Progenitor cell of endocrine pancreas (in vitro differentiated cells): ENCODE measurements at places on chromosomes 4 and X. TPM values are rescaled to one million over a fixed set of nuclear protein-coding genes. Genes with fewer than 3 reads are reported as not detected.

DNA sequence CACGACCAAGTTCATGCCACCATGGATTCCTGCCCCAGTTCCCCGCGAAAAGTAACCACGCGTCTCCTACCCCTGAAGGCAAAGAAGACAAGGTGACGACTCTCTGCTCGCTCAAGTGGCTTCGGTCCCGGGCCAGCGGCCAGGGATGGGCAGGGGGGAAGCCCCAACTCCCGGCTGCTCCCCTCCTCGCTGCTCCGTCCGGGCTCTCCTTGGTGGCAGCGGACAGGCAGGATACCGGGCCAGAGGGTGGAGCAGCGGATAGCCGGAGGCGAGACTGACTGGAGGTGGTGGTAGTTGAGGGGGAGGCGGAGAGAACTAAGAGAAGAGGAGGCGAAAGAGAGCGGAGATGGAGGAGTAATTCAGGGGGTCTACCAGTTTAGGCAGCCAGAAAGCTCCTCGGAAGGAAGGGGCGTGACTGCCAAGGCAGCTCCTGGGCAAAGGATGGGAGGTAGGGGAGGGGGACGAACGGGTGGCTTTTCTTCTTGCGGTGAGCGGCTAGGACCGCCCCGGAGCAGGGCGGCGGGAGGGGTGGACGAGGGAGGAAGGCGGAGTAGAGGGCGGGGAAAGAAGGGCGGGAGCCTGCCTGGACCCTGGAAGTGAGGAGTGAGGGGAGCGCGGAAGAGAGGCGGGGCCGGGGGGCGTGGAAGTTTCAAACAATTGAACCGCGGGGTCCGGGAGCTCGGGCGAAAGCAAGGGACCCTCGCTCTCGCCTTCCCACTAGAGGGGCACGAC is at the start of gene AMOT:
Gene AMOT, minus strand, starts transcription at position 450 of the 732 bp plus-strand sequence. CDS start 17,705 bp downstream, outside the sequence.
- peak; percentile 88 for DNase-seq

Gene YY2
- 2.2 and 2.3 TPM in 2 replicates for total RNA-seq

Gene GNRHR
- total RNA-seq, result not detected in 2 replicates

Gene FAM9C
- not detected in 2 replicates for total RNA-seq

GRCh38 chr4:109497511-109497910 is 62.5 kb upstream of the MCUB start:
- DNase-seq, result no peak

DNA sequence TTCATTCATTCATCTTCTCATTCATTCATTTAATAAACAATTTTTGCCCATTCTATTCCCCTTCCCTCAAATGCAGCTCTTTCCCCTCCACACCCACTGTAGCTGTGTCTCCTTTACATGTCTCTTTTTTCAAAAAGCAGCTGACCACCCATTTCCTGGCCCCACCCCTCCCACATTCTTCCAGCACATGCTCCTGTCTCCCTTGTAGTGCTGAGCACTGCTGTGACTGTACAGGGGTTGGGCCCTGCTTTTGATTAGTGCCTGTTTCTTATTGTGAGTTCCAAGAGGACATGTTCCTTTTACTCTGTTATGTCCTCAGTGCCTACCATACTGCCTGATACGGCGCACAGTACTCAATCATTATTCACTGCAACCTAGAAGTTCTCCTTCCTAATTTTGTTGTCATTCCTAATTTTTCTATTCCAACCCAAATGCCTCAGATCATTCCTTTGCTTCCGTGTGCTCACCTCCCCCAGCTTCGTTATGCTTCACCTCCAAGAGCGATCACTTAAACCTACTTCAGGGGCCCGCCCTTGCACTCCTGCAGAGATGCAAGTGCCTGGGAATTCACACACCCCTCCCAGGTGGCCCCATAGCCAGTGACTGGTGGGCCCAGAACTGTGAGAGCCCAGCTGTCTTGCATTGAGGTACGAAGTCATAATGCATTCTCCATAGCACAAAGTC is 152.2 kb downstream of the STK32B start:
- no peak for DNase-seq

DNA sequence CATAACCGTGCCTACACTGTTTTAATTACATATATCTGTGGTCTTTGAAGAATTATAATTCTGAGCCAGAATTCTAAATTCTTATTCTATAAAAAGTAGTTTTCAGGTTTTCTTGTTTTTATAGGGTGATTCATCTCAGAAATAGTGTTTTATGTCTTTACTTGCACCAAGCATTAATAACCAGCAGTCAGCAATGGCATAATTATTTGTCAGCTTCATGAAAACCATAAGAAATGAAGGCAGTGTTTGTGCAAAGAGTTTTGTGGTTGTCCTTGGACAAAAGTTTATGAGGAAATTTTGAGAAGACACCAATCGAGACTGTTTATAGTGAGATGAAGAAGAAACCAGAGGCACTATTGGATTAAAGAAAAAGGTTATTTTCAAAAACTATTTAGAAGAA is 37.2 kb downstream of the EDNRA start:
- no peak for DNase-seq

DNA sequence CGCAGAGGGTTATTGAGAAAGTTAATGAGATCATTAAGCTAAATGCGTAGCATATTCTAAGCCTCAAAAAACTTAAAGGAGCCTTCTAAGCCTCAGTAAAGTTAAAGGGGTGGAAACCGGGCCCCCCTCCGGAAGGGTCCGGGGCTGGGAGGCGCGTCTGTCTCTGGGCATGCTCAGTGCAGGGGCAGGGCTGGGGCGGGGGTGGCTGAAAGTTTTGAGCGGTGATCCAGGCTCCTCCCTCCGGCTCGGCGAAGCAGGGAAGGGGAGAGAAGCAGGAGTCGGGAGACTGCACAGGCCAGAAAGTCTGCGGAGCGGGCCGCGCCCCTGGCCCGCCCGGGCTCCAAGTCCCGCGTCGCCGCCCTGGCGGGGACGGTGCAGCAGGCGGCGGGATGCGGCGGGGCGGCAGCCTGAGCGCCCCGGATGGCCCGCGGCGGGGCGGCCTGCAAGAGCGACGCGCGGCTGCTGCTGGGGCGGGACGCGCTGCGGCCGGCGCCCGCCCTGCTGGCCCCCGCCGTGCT is at the start of gene EVC:
Gene EVC, plus strand, starts transcription at position 241 of the 518 bp plus-strand sequence. Its CDS starts 180 bp downstream, at position 421.
- peak; percentile 63 for DNase-seq

GRCh38 chr4:100060765-100061416 is 110.8 kb upstream of the H2AZ1 start:
- DNase-seq, result no peak

Gene RHOH
- total RNA-seq, result 4.5 and 5.5 TPM in 2 replicates

- DNase-seq, result no peak
These were observed 327.4 kb downstream of the KCTD8 start for GRCh38 chr4:44121210-44121609.

DNA sequence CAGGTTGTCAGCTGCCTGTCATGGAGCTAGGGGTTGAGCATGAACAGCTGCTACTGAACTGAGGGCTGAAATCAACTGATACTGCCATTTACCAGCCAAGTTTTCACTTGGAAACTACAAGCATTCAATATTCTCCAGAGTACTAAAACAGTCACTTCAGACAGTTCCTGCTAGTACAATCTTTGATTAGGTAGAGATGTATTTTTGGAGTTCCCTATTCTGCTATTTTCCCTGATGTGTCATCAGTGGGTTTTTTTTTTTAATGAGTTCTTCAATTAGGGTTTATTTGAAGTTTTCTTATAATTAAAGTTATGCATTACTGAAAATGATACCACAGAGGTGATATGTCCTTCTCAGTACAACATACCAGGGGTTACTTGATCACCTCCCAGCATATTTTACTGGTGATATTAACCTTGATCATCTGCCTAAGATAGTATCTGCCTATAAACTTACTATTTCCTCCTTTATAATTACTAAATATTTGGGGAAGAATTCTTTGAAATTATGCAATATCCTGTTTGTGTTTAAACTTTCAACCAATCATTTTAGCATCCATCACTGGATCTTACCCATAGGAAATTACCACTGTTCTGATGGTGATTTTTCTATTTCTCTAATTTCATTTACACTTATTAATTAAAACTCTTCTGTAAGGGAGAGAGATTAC is 13.6 kb downstream of the PDCL2 start:
- DNase-seq, result no peak

DNA sequence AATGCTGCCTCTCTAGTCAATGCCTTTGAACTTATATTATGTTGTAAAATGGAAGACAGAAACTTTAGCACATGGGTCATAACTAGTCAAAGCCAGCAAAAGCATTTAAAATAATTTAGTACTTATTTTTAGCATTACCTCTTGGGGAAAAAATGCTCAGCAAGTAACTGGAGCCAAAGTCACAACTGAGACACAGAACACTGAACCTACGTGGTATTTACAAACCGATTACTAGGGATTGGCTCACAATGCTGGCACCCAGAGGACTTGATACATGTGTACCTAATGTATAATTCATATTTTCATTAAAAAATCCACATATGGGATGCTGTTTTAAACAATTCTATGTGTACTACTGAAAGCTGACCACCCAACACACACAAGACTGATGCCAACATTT is 38.4 kb downstream of the PHKA2 start:
- no peak for DNase-seq

- DNase-seq, result no peak
These were observed 20.4 kb upstream of the SH3KBP1 start for GRCh38 chrX:19907794-19908193.

DNA sequence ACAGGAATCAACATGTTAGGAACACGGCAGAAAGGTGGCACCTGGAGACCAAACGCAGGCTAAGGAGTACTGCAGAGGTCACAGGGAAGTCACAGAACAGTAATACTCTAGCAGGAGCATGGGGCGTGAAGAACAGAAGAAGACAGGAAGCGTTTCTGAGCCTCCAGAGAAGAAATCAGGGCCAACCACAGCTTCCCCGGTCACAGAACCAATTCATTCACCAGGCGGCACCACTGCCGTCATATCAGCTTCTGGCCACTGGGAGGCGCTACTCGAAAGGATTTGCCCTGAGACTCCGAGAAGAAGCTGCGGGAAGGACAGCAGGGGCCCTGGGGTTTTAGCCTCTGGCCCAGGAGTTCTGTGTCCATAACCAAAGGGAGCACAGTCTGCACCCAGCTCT is 78.0 kb upstream of the DRD5 start:
- peak; percentile 65 for DNase-seq

Gene SPANXC
- not detected in 2 replicates for total RNA-seq
